ENCODE measurements at places on chromosomes 2 and 18.
A peak's percentile ranks its signal among the peaks of the same experiment; 100 is the strongest.

- DNase-seq: no peak
These were observed 36.0 kb downstream of the DPYSL5 start for GRCh38 chr2:26883956-26884355.

GRCh38 chr2:111930875-111931274 is 32.5 kb downstream of the MERTK start:
- no peak for DNase-seq

DNA sequence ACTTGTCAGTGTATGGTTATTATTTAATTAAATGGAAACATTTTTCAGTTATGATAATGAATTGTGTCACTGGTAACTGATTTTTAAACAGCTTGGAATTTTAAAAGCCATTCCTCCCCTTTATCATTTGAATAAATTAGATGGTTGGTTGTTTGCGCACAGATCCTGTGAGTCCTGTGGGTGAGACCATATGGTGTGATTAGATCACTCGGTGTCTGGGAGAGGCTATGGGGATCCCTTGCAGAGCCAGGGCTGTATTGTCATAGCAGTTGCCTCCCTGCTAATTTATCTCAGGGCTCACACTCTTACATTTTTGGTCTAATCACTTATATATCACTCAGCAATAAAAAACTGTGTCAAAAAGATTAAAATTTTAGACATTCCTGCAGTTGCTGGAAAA is 133.5 kb downstream of the ASXL3 start:
- DNase-seq: no peak

DNA sequence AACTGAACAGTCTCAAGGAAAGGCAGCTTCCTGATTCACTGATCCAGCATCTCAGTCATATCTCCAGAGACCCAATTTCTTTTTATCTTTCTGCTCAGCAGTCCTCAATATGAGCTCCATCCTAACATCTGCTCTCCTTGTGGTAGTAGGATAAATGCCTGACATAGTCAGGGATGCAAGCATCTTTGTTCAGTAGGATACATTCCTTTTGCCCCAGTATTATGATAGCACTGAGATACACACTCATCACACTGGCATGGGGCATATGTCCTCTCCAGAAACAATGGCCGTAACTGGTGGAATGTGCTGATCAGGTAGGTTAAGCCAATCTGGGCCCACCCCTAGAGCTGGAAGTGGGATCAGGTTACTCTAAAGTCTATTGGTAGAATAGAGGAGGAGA is 207.2 kb downstream of the ETAA1 start:
- no peak for DNase-seq

- DNase-seq: no peak
These were observed 105.4 kb upstream of the MMADHC start for GRCh38 chr2:149692961-149693396.

DNA sequence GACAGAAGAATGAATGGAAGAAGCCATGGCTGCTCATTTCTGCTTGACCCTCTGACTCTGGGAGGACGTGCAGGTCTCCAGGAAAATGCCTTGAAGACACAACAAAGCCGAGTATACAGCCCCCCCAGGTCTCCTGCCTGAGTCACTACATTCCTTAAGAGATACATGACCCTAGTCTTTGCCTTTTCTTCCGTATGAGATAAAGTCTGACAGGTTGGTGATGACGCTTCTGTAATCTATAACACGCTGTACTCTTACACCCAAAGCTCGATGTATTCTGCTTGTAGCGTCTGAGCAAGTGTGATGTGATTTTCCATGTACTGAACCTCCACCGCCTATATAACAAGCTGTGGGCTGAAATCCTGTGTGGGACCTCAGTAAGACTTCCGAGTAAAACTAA is 77.3 kb downstream of the KCTD1 start:
- DNase-seq: no peak

DNA sequence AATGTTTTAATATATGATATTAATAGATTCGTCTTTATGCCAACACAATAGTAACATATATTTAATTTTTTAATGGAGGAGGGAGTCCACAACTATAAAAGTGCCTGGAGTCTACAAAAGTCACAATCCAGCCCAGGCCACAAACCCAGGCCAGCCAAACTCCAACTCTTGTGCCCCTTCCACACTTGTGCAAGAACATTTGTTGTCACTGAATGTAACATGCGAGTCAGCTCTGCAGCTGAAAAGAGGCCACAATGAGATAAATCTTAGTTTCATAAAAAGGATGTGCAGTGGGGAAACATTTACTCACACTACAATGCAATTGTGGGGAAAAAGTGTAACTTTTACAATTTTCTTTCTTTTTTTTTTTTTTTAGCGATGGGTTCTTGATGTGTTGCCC is 110.8 kb downstream of the MCFD2 start:
- DNase-seq: no peak

DNA sequence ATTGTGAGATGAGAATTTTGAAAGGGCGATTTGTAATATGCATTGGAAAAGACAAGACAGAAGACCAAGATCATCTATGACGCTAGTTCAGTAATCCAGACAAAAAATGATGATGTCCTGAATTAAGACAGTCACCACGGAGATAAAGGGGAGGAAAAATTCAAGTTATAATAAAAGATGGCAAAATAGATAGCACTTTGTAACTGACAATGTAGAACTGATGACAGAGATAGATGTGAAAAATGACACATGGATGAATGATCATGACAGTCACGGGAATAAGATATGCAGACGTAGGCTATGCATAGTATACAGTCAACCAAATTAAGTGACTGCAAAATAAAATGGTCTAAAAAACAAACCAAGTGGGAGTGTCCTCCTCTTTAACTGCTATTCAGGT is 59.2 kb downstream of the SRBD1 start:
- DNase-seq: no peak

DNA sequence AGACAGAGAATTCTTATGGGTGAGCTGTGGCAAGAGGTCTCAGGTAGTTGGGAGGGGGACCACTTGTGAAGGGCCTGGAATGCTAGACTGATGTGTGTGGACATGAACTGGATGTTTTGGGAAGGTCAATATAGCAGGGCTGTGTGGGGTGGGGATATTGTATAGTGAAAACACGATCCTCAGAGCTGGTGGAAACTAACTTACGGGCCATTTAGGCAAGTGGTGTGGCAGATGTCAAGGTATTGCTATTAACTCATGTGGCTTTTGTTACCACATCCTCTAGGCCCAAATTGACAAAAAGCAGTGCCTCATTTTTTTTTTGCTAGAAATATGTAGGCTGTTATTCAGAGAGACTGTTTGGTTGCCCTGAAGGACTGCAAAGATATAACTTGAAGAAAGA is 8.0 kb upstream of the GALNT1 start:
- no peak for DNase-seq

- DNase-seq: peak; percentile 43
These were observed 889 bp downstream of the ZC3H15 start for GRCh38 chr2:186486651-186487647.

GRCh38 chr2:45332094-45332493 is 279.0 kb downstream of the SRBD1 start:
- DNase-seq: no peak

GRCh38 chr2:11873356-11874154 is 127.1 kb downstream of the LPIN1 start:
- no peak for DNase-seq

DNA sequence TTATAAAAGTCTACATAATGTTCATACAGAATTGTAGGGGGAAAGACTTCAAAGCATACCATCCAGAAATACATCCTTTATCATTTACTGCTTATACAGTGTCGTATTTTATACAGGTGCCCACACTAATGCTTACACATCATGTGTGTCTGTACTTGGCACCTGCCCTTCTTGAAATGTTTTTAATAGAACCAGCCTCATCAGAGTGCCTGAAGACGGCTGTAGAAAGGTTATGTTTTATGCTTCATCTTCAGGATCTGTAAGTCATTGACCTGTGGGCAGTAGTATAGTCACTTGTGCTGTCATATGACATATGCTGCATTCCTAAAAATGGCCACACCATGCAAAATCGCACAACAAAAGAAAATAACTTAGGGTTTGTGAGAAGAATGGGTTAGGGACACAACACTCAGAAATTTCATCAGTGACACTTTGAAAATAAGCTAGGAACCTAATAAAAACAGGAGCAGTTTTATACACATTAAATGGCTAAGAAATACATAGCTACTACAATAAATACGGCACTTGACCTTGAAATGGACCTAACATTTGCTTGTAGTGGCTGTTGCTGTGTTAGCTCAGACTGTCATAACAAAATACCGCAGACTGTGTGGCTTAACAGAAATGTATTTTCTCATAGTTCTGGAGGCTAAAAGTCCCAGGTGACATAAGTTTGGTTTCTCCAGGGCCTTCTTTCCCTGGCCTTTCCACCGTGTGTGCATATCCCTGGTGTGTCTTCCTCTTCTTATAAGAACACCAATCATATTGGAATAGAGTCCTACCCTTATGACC is 112.6 kb downstream of the CERS6 start:
- DNase-seq: no peak

- DNase-seq: no peak
These were observed 3.8 kb upstream of the BOK start for GRCh38 chr2:241554610-241555322.

DNA sequence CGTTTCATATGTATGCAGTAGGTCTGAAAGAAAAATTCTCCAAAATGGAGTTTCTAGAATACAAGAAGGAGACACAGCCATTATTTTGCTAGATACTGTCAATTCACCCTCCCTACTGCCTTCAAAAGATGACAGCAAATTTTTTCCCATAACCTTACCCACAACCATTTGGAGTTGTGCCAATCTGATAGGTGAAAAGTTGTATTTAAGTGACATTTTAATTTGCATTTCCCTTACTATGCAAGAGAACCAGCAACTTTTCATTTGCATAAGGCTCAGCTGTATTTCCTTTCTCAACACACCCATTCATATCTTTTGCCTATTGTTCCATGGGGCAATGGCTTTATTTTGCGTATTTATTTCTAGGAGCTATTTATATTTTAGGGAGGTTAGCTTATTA is 31.4 kb upstream of the IL18RAP start:
- no peak for DNase-seq

GRCh38 chr18:49491857-49492693 is 5.0 kb upstream of the C18orf32 start:
- DNase-seq: peak; percentile 98

All from right renal cortex interstitium (tissue), 3 donors.